NCI-H2227 treated with DMSO at 0.1 percent for 48 hours (cell line): ENCODE measurements at places on chromosomes 11 and 22.

GRCh38 chr11:69500285-69501120, 19.0 kb downstream of the LINC01488 start:
- DNase-seq = no peak

DNA sequence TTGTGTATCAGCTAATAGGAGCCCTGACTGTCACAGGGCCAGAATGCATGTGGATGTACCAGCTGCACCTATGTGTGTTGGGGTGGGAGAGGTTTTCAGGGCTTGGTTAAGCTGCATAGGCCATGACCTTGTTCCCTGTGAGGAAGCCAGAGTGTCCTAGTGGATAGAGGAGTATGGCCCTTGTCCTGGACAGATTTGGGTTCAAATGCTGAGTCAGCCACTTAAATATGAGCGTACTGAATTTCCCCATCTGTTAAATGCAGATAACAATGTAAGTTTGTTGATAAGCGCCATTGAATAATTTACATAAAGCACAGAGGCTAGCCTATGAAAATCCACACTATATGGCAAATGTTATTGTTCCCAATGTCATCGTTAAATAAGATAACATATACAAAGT, 74.4 kb downstream of the PANX1 start:
- DNase-seq = no peak

DNA sequence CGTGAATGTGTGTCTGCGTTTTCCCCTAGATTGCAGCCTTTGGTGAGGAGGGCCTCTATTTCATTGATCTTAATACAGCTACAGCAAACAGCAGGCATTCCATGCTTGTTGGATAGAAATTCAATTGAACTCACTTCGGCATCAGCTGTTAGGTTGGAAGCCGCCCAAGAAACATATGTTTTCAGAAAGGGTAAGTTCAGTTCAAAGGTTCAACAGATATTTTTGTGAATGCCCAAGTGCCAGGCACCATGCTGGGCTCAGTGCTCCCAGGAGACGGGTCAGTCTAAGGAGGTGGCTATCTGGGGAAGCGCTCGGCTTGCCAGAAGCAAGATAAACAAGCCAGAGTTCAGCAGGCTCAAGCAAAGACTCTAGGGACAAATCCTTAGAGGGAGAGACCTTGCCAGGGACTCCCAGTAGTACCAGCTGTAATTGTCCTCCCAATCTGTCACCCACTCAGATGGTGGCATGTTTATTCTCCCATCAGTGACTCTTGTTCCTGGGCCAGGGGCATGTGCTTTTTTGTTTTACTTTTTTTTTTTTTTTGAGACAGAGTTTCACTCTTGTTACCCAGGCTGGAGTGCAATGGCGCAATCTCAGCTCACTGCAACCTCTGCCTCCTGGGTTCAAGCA, 64.5 kb upstream of the LARGE1 start:
- no peak for DNase-seq

DNA sequence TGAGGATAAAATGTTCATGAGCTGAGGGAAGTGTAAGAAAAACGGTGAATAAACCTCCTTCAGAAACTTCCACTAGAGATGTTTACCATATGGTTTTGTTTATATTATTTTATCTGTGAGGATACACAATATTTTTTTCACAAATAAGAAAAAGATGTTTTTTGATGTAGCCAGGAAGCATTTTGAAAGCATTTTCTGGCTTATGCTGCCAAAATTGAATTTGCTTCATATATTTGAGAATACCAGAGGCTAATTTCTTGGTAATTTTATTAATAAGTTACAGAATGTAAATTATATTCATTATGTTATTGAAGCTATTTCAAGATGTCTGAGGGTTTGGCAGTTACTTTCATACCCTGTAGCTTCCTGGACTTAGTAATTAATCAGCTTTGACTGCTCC, 686.6 kb downstream of the LUZP2 start:
- no peak for DNase-seq

DNA sequence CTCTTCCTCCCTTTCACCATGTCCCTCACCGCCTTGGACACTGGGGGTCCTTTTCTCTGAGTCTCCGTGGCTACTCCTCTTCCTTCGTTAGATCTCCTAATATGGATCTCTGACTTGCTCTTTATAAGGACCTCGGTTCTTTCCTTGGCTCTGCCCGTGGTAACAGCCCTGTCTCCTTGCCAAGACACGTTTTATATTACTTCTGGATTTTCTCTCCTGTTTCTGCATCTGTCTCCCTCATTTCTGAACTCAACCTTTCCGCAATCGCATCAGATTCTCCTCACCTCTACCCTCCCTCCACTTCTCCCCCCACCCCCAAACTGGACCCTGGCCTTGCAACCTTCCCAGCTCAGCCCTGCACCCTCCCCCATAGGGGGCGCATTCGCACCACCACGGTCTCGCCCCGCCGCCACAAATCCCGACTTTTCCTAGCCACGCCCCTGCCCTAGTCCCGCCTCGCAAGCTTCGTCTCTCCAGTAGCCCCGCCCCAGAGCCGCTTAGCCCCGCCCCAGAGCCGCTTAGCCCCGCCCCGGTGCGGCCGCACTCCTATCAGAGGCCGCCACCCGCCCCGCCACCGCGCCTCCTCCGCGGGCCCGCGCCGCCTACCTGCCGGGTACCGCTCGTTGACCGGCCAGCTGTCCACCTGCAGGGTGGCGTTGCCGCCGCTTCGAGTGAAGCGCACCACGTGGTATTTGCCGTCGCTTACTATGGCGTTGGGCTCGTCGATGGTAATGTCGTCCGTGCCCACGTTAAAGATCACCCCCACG, 39.0 kb downstream of the SLC22A12 start:
- DNase-seq = no peak
